ENCODE measurements at places on chromosomes 12 and 14.

GRCh38 chr12:203462-204260 lies 10.3 kb downstream of the SLC6A12 start:
- DNase-seq = no peak

- no peak for DNase-seq
Measured at GRCh38 chr14:75972801-75973421, 8.9 kb downstream of the TGFB3 start.

DNA sequence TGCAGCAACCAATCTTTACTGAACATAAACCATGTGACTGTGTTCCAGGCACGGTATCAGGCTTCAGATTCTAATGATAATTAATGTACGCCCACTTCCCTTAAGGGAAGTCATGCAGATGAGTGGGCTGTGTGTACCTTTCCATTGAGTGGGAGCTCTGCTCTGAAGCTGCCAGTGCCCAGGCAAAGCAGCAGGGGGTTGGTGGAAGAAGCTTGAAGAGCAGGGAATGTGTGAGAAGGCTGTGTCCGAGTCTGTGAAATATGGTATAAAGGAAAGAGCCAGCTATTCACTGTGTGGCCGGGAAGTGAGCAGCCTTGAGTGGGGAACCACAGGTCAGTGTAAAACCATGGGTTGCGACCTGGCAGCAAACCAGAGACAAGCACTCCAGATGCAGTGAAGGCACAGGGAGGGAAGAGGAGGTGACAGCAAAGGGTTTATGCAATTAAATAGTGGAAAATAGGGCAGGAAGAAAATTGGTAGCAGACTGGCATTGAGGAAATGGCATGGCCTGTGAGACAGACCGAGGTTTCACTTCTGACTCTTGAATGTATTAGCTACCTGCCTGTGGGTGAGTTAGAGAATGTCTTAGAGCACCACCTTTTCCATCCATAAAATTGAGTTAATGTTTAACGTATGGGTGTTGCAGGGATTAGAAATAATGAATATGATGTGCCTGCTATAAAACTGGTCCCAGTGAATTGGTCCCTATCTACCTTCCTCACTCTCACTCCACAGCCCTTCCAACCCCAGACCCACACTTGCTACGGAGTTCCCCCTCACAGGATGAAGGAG lies 116.4 kb downstream of the NTF3 start:
- DNase-seq = no peak

DNA sequence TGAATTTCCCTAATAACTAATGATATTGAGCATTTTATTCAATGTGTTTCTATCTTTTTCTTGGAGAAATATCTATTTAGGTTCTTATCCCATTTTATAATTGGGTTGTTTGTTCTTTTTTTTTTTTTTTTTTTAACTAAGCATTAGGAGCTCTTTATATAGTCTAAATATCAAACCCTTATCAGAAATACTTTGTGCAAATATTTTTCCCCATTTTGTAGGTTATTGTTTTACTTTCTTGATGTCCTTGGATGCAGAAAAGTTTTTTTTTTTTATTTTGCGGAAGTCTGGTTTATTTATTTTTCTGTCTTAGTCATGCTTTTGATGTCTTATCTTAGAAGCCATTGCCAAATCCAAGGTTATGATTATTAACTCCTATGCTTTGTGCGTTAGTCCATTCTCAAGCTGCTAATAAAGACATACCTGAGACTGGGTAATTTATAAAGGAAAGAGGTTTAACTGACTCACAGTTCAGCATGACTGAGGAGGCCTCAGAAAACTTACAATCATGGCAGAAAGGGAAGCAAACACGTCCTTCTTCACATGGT lies 434.3 kb upstream of the TBX3 start:
- DNase-seq = no peak

- no peak for DNase-seq
Measured at GRCh38 chr14:105026033-105026785, 5.3 kb upstream of the CDCA4 start.

- no peak for DNase-seq
Measured at GRCh38 chr12:53738406-53739213, 11.4 kb upstream of the CALCOCO1 start.

DNA sequence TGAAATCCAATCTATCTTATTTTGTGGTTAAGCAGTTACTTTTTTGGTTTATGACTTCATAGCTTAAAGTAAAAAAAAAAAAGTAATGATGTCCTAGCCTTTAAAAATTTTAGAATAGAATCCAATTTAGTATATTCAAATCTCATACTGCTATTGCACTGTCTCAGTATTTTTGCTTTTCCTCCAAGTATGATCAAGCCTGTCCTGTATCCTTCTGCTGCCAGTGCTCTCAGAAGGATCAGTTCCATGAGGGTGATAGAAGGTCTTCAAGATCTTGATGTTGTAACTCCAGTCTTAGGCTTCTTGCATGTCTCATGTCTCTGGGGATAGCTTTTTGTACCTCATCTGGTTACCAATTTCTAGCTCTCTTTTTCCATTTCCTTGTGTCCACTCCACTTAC lies 324.2 kb upstream of the FAR2 start:
- DNase-seq = no peak

DNA sequence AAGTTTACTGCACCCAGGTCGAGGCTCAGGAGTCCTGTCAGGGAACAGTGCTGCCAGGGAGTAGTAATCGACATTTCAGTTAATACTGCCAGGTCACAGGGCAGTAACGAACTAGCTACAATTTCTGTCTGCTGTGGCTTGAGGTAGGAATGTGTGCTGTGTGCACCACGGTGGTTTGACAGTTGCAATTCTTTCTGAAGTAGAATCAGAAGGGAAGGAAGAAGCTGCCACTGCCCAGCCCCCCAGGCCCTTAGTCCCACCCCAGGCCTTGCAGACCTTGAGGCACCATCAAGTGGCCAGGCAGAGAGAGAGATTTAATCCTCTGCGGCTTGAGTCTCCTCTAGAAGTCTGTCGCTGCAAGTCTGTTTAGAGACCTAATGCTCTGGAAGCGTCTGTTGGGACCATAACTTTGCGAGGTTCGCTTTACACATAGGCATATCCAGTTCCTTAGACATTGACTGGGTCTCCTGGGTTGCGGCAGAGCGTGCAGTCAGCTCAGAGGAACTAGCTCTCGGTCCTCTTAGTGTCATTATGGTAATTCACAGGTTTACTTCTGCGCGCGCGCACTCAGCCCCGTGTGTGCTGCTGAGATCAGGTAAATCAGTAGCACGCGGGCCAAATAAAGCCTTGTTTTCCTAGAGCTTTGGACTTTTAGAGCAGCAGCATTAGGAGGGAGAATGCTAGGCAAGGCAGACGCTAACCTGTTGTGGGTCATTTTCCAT lies 9.8 kb downstream of the NKX2-1 start:
- no peak for DNase-seq

DNA sequence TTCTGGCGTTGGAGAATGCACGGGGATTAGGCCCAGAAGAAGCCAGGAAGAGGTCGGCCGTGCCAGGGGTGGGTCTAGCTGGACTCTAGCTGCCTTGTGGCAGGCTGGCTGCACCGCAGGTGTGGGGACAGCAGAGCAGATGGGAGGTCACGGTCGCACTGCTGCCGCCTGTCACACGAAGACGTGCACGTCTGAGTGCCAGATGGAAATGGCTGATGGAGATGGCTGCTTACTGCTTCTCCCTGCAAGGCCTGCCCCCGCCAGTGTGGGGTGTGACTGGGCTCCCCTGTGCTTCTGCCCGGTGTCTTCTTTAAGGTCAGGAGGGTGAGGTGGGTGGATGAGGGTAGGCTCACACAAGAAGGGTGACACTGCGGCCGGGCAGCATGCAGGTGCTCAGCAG lies 79.0 kb downstream of the MOK start:
- DNase-seq = no peak

DNA sequence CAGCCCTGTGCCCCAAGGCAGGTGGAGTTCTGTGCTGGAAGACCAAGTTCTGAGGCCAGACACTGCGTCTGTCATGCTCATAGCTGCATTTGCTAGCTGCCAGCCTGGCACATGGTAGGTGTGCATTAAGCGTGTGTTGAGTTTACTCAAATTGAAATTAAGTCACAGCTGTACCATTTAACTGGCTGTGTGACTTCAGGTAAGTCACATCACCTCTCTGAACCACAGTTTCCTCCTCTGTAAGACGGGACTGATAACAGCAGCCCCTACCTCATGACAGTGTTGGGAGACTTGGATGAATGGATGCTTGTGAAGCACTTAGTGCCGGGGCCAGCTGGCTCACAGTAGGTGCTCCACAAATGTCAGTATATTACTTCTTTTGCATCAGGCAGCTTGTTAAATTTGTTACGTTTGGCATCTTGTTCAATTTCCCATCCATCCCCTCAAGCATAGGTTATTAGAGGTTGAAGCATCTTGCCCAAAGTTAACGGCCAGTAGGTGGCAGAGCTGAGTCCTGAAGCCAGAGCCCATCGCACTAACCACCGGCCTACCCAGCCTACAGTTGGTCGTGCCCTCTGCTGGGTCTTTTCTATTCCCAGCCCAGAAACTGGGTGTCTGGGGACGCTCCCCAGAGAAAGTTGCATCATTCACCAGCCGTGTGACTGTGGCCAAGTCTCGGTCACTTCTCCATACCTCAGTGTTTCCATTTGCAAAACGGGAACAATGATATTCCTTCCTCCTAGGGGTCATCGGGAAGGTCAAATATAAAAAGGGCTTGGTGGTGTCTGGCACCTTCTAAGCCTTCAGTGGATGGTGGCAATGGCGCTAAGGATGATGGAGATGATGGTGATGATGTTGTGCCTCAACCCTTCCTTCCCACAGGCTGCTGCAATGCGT lies 4.5 kb downstream of the DAO start:
- DNase-seq = peak; percentile 55

GRCh38 chr12:131939007-131939406 lies 9.9 kb downstream of the PUS1 start:
- no peak for DNase-seq

DNA sequence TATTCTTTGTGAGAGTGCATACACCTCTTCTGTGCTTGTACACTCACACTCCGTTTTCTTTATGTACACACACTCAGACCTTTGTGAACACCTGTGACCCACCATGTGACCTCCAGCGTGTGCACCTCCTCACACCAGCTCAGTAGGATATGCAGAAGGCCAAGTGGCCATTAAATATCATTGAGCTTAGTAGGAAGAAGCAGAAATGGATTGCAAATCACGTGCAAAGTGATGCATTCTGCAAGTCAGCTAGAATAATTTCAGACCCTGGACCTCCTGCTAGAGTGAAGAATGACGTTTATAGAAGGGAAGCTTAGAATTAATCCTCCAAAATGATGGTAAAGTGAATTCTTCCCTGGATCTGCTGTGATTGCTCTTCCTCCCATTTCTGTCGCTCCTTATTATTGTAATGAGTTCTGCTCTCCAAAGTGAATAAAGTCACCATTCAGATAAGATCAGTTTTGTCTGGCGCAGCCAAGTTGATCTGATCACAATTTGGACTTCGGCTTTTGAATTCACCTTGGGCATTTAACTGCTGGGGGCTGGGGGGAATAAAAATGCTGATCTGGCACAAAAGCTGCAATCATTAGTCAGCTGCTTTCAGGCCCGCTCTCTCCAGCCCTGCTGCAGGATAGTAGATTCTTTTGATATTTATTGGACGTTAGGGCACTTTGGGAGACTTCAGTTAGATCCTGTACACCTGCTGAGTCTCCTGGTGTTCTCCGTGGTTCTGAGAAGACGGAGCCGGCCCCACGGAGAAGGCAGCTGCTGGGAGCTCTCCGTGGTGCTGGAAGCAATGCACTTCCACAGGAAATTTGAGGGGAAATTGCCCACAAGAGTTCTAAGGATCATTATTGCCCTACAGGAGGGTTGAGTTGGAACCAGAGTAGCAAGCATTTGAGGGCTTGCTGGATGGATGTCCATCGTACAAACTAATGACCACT lies 12.4 kb upstream of the NRXN3 start:
- no peak for DNase-seq

DNA sequence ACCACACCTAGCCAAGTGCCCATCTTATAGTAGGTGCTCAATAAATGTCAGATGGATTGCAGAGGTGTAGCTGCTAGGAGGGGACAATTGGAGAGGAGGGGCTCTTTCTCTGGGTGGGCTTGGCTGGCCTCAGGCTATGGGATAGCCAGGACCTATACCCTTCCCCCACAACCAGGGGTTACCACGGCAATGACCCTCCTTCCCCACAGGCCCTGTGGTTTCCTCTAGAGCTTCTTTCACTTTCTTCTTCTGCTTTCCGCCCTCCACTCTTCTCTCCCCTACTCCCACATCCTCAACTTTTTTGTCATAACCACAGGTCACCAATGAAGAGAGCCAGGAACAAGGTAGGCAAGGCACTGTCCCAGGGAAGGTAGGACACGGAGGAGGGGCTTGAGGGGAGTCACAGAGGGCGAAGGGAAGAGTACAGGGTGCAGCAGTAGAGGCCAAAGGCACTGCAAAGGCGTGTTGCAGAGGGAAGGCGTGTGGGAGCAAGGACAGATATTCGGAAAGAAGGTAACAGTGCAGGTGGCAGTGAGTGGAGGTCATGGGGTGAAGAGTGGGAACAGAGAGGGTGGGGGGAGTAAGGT lies 1.9 kb upstream of the ITGB7 start:
- peak; percentile 64 for DNase-seq

- DNase-seq = no peak
Measured at GRCh38 chr12:5656836-5657235, 224.9 kb downstream of the NTF3 start.

GRCh38 chr12:14537088-14537487 lies 30.6 kb downstream of the PLBD1 start:
- DNase-seq = no peak

GRCh38 chr12:95998611-95999286 lies 2.6 kb upstream of the HAL start:
- peak; percentile 51 for DNase-seq

- no peak for DNase-seq
Measured at GRCh38 chr14:44963044-44963528, 1.1 kb downstream of the TOGARAM1 start.

- DNase-seq = no peak
Measured at GRCh38 chr14:99207456-99207855, 64.5 kb downstream of the BCL11B start.

- no peak for DNase-seq
Measured at GRCh38 chr14:75821831-75822521, 159.8 kb downstream of the TGFB3 start.

DNA sequence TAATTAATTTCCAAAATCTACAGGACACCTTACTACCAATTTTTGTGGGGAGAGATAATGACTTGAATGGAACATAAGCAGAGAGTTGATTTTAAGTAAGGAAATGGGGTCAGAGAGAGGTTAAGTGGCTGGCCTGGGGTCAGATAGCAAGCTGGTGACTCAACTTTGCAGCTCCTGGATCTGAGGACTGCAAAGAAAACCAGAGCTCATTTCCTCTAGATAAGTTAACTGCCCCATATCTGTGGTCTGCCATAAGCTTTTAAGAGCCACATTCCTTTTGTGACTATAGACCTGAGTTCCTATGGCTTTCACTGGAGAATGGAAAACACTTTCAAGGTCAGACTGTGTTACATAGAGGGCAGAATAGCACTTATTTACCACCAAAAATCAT lies 201.2 kb upstream of the PRICKLE1 start:
- no peak for DNase-seq

DNA sequence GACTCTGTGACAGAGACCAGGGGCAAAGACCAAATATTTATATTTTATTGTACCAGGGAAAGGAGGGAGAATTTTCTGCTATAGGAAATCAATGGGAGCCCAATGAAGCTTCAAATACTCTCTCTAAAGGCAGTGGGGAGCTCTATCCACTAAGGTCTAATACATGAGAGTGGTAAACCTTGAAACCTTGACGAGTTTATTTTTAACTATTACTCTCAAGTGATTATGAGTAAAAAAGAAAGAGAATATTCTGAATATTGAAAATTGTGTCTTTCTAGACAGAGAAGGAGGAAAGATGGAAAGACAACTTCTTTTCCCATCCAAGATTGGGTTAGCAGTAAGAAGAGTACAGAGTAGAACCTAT lies 1722.1 kb upstream of the SEL1L start:
- no peak for DNase-seq

- no peak for DNase-seq
Measured at GRCh38 chr14:34336501-34336900, 125.5 kb downstream of the SPTSSA start.

- DNase-seq = no peak
Measured at GRCh38 chr14:99270458-99271220, 1.4 kb downstream of the BCL11B start.

Data from GM12891 (cell line).